ENCODE measurements at places on chromosomes 13 and 19. TPM values are rescaled to one million over a fixed set of nuclear protein-coding genes. Genes with fewer than 3 reads are reported as not detected.

DNA sequence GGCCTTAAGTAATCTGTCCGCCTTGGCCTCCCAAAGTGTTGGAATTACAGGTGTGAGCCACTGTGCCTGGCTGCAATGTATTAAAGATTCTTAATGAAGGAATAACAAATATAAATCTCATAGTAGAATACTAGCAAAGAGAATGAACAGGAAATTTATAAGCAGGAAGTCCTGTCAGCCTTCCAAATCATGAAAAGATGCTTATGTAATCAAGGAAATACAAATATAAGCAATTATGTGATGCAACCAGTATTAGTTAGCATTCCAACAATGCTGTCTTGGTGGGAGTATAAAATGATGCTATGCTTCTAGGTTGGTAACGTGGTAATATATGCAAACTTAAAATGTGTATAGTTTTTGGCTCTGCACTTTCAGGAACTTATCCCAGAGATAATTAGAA is 133.8 kb downstream of the PDS5B start:
- no peak for DNase-seq

GRCh38 chr13:110259651-110260050 is 47.3 kb downstream of the COL4A1 start:
- DNase-seq: no peak

GRCh38 chr13:71082631-71083030 is 784.4 kb downstream of the DACH1 start:
- DNase-seq: no peak

- no peak for DNase-seq
Observed at GRCh38 chr19:4216846-4217245, 12.5 kb upstream of the EBI3 start.

GRCh38 chr13:45500492-45501174 is 35.9 kb downstream of the COG3 start:
- DNase-seq: no peak

GRCh38 chr13:23656637-23657371 is 86.6 kb downstream of the TNFRSF19 start:
- no peak for DNase-seq

GRCh38 chr13:79782541-79783205 is 301.7 kb downstream of the NDFIP2 start:
- DNase-seq: no peak

ATP4A gene
- not detected for total RNA-seq

GRCh38 chr13:34276764-34277163 is 458.8 kb downstream of the RFC3 start:
- DNase-seq: no peak

- DNase-seq: no peak
Observed at GRCh38 chr13:23960566-23961156, 63.4 kb upstream of the C1QTNF9B start.

DNA sequence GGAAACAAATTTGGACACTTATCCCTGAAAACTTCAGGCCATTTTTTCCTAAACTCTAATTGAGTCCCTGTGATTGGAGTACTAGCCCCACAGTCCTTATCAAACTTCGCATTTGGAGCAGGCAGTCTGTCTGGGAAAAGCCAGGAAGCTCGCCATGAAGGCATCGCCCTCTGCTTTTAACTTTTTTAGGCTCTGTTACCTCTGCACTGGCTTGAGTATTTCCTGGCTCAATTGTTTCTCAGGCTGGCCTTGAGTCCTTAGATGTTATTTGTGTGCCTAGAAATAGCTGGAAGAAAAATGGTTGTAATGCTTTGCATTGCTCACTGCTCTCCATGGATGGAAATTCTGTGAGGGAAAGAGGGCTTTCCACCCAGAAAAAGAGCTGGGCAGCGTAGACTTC is 24.2 kb downstream of the ACTN4 start:
- DNase-seq: no peak

DNA sequence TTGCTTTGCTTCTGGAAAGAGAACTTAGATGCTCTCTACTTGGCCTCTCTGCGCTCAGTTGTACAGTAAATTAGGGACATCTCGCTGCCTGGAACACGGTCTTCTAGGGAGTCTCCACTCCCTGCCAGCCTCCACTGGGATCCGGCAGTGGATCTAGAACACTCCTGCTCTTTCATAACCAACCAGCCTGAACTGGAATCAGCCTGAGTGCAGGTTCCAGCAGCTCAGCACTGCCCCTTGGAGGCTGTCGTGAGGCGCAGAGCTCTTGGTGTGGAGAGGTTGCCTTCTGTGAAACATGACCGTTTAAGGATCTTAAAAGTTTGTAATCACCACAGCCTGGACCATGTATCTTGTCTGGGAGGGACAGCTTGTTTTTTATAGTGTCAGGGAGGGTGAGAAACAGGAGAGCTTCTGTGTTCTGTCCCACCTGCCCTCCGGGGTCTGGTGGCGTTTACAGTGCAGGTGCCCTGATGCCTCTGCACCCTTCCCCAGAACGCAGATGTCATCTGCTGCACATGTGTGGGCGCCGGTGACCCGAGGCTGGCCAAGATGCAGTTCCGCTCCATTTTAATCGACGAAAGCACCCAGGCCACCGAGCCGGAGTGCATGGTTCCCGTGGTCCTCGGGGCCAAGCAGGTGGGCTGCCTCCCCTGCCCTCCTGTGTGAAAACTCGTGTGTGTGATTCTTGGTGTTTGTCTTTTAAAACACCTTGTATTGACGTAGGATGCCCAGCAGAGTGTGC is 24.8 kb downstream of the UPF1 start:
- no peak for DNase-seq

ADGRE1 gene
- total RNA-seq: 0.44 TPM
